ENCODE measurements at places on chromosomes 2 and 18.

- DNase-seq, result no peak
Measured at GRCh38 chr2:49255409-49255971, 101.2 kb upstream of the FSHR start.

- DNase-seq, result peak; percentile 72
Measured at GRCh38 chr18:59056706-59057492, 82.8 kb upstream of the SEC11C start.

DNA sequence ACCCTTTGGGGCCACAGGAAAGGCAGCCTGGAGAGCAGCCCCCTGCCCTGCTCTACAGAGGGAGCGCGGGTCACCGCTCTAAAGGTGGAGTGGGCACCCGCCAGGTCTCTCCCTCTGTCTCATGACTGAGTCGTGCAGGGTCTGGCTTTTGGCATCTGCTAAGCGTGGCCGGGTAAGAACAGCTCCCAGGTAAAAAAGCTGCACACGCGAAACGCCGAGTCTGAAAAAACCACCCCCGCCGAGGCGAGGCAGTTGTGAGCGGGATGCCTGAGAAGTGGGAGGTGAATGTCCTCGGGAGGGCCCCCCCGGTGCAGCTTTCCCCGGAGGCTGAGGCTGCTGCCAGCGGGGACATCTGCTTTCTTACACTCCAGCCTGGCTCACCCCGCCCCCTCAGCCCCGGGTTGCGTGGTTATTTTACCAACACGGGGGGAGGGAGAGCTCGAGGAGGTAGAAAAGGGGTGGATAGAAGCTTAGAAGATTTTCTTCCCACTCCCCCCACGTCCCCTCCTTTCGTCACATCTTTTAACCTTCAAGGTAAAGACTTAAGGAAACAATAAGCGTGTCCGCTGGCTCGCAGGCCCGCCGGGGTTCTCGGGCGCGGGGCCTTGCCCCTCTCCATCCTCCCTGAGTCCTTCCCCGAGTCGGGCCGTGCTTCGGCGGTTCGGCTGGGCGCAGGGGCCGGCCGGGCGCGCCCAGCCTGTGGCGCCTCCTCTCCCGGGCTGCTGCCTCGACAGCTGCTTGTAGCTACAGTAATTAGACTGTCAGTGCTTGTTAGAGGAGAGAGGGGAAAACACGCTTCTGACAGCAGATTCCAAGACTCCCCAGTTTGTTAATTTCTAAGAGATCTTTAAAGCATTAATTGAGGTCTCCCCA lies 70.6 kb upstream of the PSMD14 start:
- DNase-seq, result peak; percentile 57

GRCh38 chr18:9426753-9427152 lies 48.6 kb upstream of the RALBP1 start:
- no peak for DNase-seq

DNA sequence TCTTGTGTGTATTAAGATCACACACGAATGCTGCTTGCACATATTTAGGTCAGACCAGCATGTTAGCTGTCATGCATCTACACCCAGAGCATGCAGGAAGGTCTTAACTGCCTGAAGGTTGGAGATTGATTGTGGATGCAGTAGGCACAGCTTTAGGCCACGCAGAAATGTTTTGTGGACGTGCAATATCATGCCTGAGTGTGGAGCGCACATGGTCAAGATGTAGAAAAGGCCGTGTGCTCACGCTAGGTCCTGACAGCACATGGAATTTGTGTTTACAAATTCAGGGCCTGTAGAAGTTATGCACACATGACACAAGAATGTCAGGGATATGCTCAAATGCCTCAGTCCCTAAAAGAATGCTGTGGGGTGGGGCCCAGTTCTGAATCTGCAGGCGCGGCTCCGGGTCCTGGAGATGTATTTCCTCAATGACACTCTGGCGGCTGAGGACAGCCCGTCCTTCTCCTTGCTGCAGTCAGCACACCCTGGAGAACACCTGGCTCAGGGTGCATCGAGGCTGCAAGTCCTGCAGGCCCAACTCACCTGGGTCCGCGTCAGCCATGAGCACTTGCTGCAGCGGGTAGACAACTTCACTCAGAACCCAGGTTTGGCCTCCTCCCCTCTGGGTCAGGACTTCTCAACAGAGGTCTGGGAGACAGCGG lies 27.9 kb downstream of the MARCO start:
- DNase-seq, result no peak

- no peak for DNase-seq
Measured at GRCh38 chr18:58215011-58215410, 171.0 kb downstream of the NEDD4L start.
